Bone marrow (tissue), 2 donors: ENCODE measurements at places on chromosomes 7 and 10.

GRCh38 chr10:86779220-86780017 lies 23.0 kb downstream of the BMPR1A start:
- DNase-seq: no peak

GRCh38 chr10:77692782-77693181 lies 55.2 kb upstream of the KCNMA1 start:
- DNase-seq: no peak

GRCh38 chr10:48336978-48337599 lies 30.6 kb downstream of the MAPK8 start:
- DNase-seq: no peak

GRCh38 chr10:77964811-77965210 lies 38.3 kb upstream of the DLG5 start:
- DNase-seq: no peak

- peak; percentile 97 for DNase-seq
These were observed 162.6 kb downstream of the CELF2 start for GRCh38 chr10:11180228-11180627.

- no peak for DNase-seq
These were observed 450.6 kb upstream of the SORCS1 start for GRCh38 chr10:107614939-107615685.

DNA sequence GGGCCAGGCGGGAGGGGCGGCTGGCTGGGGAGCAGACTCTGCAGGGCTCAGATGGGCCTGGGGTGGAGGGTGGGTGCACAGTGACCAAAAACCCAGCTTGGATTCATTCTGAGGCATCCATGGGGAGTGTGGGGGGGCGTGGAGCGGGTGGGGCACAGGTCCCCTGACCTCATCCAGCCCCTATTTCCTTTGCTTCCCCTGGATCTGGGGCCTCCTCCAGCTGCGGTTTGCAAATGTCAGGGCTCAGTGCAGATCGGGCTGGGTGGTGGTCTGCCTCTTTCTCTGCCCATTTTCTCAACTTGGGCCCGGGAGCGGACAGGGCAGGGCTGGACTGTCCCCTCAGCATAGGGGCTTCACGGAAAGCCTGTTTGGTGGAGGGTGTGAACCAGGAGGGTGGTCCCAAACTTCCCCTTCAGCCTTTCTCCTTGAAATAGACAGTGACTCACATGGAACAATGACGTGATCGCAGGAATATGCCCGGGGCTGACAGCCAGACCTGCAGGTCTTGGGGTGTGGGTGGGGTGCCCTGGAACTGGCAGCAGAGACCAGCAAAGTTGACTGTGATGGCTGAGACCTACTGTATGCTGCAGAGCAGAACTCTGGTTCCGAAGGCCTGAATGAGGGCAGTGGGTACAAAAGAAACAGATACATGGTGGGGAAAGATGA lies 72.9 kb upstream of the PODXL start:
- DNase-seq: no peak

- no peak for DNase-seq
These were observed 78.2 kb upstream of the STEAP1B start for GRCh38 chr7:22578007-22578733.

- DNase-seq: no peak
These were observed 28.0 kb downstream of the IPMK start for GRCh38 chr10:58239561-58240169.

DNA sequence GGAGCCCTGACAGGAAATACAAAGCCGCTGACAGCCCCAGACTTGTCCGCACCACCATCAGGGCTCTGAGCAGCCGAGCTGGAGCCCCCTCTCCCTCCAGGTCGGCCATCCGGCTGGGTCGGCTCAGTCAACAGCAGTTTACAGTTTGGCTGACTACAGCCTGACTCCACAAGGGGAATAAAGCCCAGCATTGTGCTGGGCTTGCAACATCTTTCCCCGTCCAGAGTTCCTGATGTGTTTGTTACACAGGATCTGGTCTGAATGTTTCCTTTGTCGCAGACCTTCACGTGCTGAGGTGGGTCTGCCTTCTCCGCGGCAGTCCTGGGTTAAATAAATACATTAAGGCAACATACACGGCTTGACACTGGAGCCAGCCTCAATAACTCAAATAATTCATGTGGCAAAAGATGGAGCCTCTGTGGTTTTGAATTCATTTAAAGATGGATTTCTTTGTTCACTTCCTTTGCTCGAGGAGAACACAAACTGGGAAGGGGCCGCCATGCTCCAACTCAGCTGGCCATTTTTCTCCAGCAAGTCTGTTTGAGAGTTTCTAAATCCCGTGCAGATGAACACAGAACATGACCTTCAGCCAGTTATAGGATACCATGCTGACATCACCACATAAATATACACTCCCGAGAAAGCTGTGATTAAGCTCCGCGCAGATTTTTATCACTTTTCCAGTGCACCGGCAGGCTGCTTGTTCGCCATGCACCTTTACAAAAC lies 192.1 kb downstream of the WDR11 start:
- DNase-seq: no peak

GRCh38 chr7:131664570-131664969 lies 108.1 kb upstream of the PODXL start:
- no peak for DNase-seq

- DNase-seq: no peak
These were observed 28.7 kb downstream of the PDZD8 start for GRCh38 chr10:117346574-117346973.

DNA sequence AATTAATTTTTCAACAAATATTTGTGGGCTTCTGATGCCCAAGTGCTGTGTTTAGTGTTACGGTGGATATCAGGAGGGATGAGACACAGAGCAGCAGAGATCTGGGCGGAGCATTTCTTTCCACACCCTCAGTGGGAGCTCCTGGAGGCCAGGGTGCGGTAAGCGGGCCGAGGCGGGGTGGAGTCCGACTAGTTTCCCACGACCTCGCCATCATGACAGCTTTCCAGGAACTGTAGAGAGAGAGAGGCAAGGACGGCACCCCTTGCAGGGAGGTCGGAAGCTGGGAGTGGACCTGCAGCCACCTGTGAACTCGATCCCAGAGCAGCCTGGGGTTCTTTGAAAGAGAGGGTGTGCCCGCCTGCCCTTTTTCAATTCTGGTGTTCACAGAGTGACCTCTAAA lies 128.2 kb downstream of the ACTR3B start:
- no peak for DNase-seq

DNA sequence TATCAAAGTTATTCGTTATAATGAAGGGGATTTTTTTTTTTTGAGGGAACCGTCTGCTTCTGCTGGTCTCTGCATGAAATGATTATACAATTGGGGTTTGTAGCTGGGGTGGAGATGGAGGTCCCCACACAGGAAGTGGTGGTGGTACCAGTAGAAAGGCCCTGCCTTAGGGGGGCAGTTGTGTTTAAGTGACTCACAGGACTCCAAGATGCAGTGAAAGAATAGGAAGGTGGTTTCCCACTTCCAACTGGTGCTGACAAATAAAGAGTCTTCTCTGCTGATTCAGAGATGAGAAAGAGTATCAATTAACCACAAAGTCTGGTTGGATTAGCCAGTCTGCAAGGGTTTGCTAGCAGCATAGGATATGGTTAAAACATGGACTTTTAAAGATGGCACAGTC lies 376.0 kb downstream of the SORCS3 start:
- no peak for DNase-seq

DNA sequence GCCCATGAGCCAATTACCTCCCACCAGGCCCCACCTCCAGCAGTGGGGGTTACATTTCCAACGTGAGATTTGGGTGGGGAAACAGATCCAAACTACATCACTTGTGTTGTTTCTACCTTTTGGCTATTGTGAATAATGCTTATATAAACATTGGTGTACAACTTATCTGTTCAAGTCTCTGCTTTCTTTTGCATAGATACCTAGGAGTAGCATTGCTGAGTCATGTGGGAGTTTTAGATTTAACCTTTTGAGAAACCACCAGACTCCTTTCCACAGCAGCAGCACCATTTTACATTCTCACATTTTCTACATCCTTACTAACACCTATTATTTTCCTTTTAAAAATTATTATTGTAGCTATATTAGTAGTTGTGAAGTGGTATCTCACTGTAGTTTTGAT lies 14.4 kb upstream of the FRA10AC1 start:
- no peak for DNase-seq

- no peak for DNase-seq
These were observed 33.2 kb downstream of the TMEM120A start for GRCh38 chr7:75961218-75961617.

- DNase-seq: peak; percentile 25
These were observed 9.7 kb upstream of the VSIR start for GRCh38 chr10:71782917-71783490.

GRCh38 chr7:72161534-72161933 lies 250.6 kb downstream of the CALN1 start:
- DNase-seq: no peak

- DNase-seq: no peak
These were observed 8.5 kb upstream of the BAG3 start for GRCh38 chr10:119642556-119643111.

DNA sequence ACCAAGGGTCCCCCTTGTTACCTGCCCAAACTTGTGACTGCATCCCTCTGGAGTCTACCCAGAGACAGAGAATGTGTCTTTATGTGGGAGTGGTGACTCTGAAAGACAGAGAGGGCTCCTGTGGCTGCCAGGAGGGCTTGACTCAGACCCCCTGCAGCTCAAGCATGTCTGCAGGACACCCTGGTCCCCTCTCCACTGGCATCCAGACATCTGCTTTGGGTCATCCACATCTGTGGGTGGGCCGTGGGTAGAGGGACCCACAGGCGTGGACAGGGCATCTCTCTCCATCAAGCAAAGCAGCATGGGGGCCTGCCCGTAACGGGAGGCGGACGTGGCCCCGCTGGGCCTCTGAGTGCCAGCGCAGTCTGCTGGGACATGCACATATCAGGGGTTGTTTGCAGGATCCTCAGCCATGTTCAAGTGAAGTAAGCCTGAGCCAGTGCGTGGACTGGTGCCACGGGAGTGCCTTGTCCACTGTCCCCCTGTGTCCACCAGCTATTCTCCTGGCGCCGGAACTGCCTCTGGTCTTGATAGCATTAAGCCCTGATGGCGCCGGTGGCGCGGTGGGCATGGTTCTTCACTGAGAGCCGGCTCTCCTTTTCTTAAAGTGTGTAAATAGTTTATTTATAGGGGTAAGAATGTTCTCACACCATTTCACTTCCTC lies 19.4 kb upstream of the SH2D4B start:
- DNase-seq: no peak

DNA sequence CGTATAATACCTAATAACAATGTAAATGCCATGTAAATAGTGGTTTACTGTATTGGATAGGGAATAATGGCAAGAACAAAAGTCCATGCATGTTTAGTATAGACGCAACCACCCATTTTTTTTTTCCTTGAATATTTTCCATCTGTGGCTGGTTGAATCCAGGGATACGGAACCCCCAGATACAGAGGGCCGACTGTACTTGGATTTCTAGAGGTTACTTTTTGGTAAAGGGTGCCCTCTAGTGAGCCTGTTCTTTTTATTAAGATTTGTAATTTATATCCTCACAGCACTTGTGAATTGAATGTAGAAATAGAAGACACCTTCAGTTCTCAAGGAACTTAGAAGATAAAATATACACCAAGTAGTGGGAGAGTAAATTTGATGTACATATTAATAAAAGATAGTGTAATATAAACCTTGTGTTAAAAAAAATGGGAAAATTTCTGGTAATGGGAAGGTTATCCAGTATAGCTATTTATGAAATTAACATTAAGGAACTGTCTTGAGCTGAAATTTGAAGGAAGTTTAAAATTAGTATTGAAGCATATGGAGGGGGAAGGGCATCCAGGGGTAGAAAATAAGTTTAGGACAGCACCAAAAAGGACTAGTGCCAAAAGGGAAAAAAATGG lies 32.0 kb downstream of the EXOC6 start:
- peak; percentile 71 for DNase-seq

GRCh38 chr7:37952240-37952639 lies 31.8 kb downstream of the EPDR1 start:
- no peak for DNase-seq

- no peak for DNase-seq
These were observed 4.6 kb upstream of the ADRA2A start for GRCh38 chr10:111072232-111072631.

DNA sequence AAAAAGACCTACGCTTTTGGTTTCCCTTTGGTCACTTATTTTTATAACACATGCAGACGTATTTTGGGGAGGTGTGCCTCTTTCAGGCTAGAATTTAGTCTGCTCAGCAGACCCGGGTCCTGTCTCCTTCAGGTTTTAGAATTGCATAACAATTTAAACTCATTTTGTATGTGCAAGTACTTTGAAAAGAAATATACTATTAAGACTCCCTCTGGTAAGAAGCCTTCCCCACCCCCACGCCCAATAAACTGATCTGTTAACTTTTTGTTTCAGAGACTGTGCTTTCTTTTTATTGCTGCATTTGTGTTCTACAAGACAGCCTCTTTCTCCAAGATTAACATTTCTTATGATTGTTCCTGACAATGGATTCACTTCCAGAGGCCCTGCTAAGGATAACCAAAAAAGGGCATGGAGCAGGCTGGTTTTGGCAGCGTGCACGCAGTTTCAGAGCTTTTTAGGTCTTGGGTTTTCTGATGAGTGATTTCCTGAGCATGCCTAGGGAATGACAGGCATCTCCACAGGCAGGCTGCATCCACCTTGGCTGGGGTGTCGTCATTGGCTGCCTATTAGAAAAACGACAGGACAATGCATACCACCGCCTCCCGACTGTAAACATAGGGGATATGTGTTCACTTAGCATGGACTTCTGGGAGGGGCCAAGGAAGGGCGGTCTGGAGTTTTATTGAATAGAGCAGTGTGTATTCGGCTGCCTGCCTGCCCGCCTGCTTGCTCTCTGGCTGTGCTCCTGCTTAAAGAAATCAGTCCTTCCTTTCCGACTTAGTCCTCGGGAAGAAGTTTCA lies at the start of gene CALD1:
TSS of gene CALD1 (plus strand) at position 694 of the 800 bp plus-strand sequence. CDS start 88,100 bp downstream, outside the sequence.
- no peak for DNase-seq

DNA sequence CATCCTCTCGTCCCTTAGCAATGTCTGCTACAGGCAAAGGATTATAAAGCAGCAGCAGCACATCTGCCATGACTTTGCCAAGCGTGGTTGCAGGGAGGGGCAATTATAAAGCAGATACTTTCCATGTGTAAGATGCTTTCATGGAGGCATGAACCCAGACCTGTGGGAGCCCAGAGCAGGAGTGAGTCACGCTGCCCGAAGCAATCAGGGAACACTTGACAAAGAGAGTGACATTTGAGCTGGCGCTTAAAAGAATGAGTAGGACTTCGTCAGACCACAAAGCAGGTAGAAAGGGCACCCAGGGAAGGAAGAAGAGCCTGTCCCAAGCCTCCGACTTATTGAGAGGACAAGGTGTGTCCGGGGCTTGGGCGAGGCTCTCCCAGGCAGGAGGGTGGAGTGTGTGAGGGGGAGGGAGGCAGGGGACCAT lies 147.2 kb downstream of the MYOF start:
- DNase-seq: no peak

DNA sequence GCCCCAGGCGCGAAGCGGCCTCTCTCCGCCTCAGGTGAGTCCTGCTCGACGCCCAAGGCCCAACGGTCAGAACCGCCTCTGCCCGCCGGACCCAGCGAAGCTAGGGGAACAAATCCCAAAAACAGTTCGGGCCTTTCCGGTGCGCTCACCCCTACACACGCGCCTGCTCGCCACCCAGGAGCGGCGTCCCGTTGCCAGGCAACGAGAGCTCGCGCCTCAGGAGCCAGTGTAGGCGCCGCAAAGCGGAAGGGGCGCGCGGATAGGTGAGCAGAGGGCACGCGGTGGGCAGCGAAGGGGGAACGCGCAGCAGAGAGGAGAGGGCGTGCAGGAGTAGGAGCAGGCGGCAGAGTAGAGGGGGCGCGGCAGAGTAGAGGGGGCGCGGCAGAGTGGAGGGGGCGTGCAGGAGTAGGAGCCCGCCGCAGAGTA lies at the start of the genes DYDC1 and DYDC2:
TSS of gene DYDC1 (minus strand) at position 193 of the 426 bp plus-strand sequence. CDS start 4,154 bp downstream, outside the sequence.
TSS of gene DYDC2 (plus strand) at position 219 of the 426 bp plus-strand sequence. CDS start 5,663 bp downstream, outside the sequence.
- DNase-seq: no peak

- DNase-seq: no peak
These were observed 802.5 kb downstream of the GRM8 start for GRCh38 chr7:126450269-126450671.
